ENCODE measurements at places on chromosomes 12 and 14. TPM values are rescaled to one million over a fixed set of nuclear protein-coding genes. Genes with fewer than 3 reads are reported as not detected.

- DNase-seq: peak; percentile 36
Measured at GRCh38 chr12:97308576-97309198, 153.9 kb upstream of the RMST start.

The OR6C70 gene
- not detected for total RNA-seq

DNA sequence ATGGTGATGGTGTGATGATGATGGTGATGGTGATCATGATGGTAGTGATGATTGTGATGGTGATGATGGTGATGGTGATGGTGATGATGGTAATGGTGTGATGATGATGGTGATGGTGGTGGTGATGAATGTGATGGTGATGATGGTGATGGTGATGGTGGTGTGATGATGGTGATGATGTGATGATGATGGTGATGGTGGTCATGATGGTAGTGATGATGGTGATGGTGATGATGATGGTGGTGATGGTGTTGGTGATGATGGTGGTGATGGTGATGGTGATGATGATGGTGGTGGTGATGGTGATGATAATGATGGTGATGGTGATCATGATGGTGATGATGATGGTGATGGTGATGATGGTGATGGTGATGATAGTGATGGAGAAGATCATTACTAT, 120.3 kb downstream of the ZNF664 start:
- DNase-seq: no peak

DNA sequence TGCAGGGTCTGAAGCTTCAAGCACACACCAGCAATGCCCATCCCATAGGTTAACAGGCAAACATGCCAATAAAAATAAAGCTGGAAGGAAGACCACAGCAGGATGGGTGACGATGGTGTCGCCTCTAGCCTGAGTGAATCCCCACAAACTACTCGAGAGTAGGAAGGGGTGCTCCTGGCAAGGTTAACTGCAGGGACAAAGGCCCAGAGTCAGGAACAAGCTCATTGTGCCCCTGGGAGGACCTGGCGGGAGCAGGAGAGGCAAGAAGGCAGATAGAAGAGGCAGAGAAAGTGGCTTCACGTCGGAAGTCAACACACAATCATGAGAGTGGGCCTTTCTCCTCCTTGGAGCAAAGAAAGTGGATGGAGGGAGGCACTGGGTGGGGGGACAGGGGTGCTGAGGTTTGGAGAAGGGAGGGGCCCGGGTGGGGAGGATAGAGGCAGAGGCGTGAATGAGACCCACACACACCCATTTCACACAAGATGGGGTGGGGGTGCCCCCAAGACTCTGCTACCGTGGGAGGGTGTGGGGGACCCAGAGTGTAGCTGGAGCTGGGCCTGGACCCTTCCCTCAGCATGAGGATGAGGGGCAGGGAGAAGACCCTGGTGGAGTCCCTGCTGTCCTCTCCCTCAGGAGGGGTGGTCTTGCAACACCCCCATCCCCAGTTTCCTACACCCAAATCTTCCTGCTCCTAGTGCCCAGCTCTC, 43.1 kb downstream of the DIO3 start:
- no peak for DNase-seq

The CACNA1C gene
- total RNA-seq: 11.5 TPM

The ACSS3 gene
- 1.9 TPM for total RNA-seq

Data from GM23248 (cell line).